Endothelial cell (in vitro differentiated cells): ENCODE measurements at places on chromosomes 16 and 17.
A peak's percentile ranks its signal among the peaks of the same experiment; 100 is the strongest.

GRCh38 chr16:56423584-56424403, 1.6 kb downstream of the AMFR start:
- DNase-seq = no peak
- peak overlapping the region; percentile 99 for H3K4me3 ChIP-seq
- peaks cover 24% of the 10 kb centered on the region for H3K4me1 ChIP-seq
- H3K27me3 ChIP-seq = no peaks in the 10 kb centered on the region

DNA sequence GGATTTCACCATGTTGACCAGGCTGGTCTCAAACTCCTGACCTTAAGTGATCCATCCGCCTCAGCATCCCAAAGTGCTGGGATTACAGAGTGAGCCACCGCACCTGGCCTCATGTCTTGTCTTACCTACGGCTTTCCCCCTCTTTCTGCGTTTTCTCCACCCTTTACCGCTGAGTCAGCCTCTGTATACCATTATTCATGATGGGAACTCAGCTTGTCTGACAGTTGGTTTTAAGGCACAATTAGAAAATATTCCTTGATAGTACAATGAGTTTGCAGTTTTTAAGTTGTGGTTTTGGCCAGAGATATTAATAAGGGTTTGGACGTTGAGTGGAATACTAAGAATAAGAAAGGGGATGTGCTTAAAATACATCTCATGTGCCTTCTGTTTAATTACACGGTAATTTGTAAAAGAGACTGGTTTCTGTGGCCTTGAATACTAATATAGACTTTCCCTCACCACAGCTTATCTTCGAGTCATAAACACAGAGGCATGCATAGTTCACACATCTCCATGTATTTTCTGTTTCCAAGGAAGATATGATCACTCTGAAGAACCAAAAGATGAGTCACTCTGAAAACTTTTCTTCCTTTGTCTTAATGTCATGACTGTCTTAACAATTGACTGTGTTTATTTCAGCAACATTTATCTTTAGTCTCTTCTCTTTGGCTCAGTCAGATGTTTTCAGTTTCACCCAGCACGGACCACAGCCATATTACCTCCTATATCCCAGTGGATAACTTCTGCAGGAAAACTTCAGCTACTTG, 54.4 kb downstream of the PITPNC1 start:
- H3K4me1 ChIP-seq = peaks cover 26% of the 10 kb centered on the region
- H3K27me3 ChIP-seq = peaks cover 3% of the 10 kb centered on the region
- no peaks in the 10 kb centered on the region for H3K36me3 ChIP-seq

DNA sequence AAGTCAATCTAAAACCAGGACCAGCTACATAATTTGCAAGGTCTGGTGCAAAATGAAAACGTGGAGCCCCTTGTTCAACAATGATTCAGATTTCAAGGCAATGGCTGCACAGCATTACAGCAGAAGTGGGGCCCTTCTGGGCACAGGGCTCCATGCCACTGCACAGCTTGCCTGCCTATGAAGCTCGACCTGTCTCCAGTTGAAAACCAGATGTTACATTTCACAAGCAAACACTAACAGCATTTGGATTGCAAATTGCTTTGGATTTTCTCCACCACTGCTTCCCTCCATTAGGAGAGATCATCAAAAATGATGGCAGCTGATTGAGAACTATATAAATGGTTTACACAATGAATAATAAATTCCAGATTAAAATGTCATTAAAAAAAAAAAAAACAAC, 551.4 kb upstream of the ZFHX3 start:
- no peak overlapping the region for H3K4me3 ChIP-seq
- H3K4me1 ChIP-seq = no peaks in the 10 kb centered on the region
- no peaks in the 10 kb centered on the region for H3K36me3 ChIP-seq
- no peaks in the 10 kb centered on the region for H3K27me3 ChIP-seq
- H3K27ac ChIP-seq = no peak overlapping the region

DNA sequence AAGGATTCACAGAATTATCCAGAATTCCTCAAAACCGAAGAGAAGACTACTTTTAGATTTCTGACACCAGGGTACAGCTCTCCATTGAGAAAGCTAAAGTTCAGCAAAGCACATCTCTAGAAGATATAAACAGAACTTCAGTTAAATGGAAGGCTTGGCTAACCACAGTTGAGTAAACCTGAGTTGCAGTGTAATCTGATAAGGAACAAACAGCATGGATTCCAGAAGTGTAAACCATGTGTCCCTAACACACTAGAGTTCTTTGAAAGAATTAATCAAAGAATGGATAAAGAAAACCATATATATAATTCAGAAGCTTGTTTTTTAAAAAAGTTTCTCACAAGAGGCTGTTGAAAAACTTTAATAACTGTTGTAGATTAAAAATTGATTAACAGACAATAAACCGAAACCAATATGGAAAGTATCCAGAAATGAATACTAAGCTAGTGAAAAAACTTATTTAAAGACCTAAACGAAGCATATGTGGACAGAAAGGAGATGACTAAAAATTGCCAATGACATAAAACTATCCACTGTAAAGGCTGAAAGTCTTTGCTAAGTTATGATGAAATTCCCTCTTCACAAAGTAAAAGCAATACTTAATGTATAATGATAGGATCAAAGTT, 4.3 kb downstream of the RNF43 start:
- no peak overlapping the region for H3K4me3 ChIP-seq
- H3K27ac ChIP-seq = no peak overlapping the region
- DNase-seq = no peak
- no peaks in the 10 kb centered on the region for H3K27me3 ChIP-seq
- H3K4me1 ChIP-seq = peaks cover 3% of the 10 kb centered on the region

- H3K4me3 ChIP-seq = peak overlapping the region; percentile 42
- H3K36me3 ChIP-seq = peaks cover 25% of the 10 kb centered on the region
- no peaks in the 10 kb centered on the region for H3K4me1 ChIP-seq
- H3K27ac ChIP-seq = peak overlapping the region; percentile 42
- peaks cover 5% of the 10 kb centered on the region for H3K27me3 ChIP-seq
- peak; percentile 95 for DNase-seq
Observed at GRCh38 chr17:2416010-2416734, 15.3 kb upstream of the MNT start.

DNA sequence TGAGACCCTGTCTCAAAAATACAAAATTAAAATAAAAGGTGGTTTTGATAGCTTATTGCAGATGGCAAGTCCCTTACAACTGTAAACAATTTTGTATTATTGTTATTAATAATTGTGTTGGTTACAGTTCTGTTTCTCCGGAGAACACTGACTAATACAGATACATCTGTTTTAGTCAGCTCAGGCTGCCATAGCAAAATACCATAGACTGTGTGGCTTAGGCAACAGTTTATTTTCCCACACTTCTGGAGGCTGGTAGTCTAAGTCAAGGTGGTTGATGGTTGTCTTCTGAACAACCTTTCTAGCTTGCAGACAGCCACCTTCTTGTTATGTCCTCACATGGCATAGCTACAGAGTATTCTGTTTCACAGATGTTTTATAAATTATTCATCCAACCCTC, 14.2 kb upstream of the IL21R start:
- no peak for DNase-seq
- no peaks in the 10 kb centered on the region for H3K27me3 ChIP-seq
- no peaks in the 10 kb centered on the region for H3K36me3 ChIP-seq

DNA sequence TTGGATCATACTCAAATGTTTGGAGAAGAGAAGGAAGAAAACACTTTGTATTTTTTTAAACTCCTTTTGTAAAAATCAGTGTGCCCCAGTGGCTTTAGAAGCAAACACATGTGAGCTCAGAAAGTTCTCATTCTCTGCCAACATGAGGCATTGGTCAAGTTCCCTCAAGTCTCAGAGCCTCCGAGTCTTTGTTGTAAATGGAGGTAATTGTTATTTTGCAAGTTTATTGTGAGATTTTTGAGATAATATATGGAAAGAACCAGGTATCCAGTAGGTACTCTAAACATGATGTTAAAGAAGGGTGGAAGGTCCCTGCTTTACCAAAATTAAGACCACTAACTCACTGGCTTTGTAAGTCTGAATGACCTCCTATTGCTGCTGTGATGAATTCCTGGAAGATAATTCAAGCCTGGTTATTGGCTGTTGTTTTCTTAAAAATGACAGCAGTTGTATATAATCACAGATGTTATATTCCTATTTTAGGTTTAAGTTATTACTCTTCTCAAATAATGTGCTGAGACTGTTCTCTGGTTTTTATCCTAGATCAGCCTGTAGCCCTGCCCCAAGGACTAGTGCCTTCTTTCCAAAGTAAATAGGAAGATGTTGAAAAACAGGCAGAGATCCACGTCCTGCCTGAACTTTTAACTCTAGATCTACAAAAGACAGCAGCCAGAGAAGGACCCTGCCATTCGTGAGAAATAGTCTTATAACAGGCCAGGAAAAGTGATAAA, 2.4 kb downstream of the HLF start:
- peaks cover 10% of the 10 kb centered on the region for H3K27me3 ChIP-seq
- no peaks in the 10 kb centered on the region for H3K36me3 ChIP-seq
- H3K4me1 ChIP-seq = peaks cover 7% of the 10 kb centered on the region
- H3K27ac ChIP-seq = no peak overlapping the region

GRCh38 chr16:50709061-50709684, 15.8 kb downstream of the NOD2 start:
- peak overlapping the region; percentile 27 for H3K27ac ChIP-seq
- H3K27me3 ChIP-seq = peaks cover 8% of the 10 kb centered on the region
- DNase-seq = no peak
- H3K4me3 ChIP-seq = peak overlapping the region; percentile 49
- peaks cover 30% of the 10 kb centered on the region for H3K4me1 ChIP-seq
- H3K36me3 ChIP-seq = peaks cover 13% of the 10 kb centered on the region

DNA sequence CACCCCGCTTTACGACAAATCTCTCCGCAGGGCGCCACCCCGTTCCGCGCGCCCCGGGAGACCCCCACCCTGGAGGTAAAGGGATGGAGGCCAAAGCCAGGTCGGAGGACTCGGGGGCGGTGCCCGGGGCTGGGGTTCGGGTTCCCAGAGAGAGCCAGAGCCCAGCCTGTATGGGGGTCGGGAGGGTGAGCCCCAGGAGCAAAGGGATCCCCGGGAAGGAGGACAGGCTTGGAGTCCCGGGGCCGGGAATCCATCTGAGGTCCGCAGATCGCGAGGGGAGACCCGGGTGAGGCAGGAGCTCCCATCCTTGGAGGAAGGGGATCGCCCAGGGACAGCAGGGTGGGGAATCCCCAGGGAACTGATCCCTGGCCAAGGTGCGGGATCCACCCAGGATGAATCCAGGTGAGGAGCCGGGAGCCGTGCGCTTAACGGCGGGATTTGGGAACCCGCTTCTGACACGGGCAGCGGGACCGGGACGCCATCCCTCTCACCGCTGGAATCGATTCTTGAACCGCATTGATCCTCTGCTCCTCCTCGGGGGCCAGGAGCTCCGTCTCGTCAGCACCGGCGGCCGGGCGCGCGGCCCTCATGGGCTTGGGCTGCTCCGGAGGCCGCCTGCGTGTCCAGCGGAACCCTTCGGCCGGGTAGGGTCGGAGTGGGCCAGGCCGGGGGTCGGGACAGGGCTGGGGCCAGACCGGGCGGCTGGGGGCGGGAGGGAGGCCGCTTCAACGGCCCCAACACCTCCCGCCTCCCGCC, at the start of gene MMD:
Gene MMD, minus strand, starts transcription at position 657 of the 756 bp plus-strand sequence. Its CDS starts 140 bp downstream, at position 517.
- peak within 1 kb of the TSS; percentile 81 for H3K27ac ChIP-seq
- H3K4me3 ChIP-seq = peak within 1 kb of the TSS; percentile 93
- peaks cover 4% of the 10 kb centered on the region for H3K27me3 ChIP-seq
- peaks cover 20% of the 10 kb centered on the region for H3K4me1 ChIP-seq
- peaks cover 3% of the 10 kb centered on the region for H3K36me3 ChIP-seq
- peak; percentile 31 for DNase-seq

- peaks cover 19% of the 10 kb centered on the region for H3K4me1 ChIP-seq
- no peak overlapping the region for H3K27ac ChIP-seq
Observed at GRCh38 chr17:62876673-62877405, 68.7 kb upstream of the MARCHF10 start.

DNA sequence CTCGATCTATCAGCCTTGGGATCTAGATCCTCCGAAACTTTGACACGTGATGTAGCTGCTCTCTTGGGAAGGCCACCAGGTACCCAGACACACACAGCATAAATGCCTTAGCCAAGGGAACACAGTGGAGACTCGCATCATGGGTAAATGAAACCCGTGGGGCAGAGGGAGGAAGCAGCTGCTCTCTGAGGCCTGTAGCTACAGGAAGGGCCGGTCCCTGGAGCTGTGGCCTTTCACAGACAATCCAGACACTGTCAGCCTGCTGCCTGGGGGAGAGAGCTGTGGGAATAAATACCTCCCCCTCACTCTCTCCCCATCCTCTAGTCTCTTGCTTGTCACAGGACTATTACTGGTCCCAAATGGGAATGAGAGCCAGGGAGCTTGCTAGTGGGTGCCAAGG, 351.2 kb downstream of the UTP18 start:
- no peak overlapping the region for H3K4me3 ChIP-seq
- no peak overlapping the region for H3K27ac ChIP-seq
- peak; percentile 17 for DNase-seq

GRCh38 chr16:17939122-17939536, 397.4 kb downstream of the NPIPA8 start:
- H3K27me3 ChIP-seq = peaks cover 2% of the 10 kb centered on the region
- no peak overlapping the region for H3K4me3 ChIP-seq

- no peak overlapping the region for H3K4me3 ChIP-seq
- no peak for DNase-seq
- no peaks in the 10 kb centered on the region for H3K27me3 ChIP-seq
- no peaks in the 10 kb centered on the region for H3K36me3 ChIP-seq
- H3K27ac ChIP-seq = no peak overlapping the region
- H3K4me1 ChIP-seq = no peaks in the 10 kb centered on the region
Observed at GRCh38 chr16:22397931-22398330, 23.5 kb upstream of the CDR2 start.

DNA sequence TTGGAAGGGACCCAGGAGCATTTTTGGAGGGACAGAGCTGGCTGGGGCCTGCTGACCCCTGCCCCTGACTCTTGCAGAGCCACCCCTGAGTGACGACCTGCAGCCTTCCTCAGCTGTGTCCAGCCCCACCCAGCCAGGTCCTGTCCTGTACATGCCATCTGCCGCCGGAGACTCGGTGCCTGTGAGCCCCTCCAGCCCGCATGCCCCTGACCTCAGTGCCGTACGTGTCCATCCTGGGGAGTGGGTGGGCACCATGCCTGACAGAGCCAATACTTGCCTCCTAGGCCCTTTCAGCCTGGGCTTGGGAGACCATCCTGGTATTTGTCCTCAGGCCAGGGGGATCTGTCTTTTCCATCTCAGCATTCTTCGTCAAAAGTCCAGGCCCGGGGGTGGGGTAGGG, 27.5 kb downstream of the UNC13D start:
- H3K4me1 ChIP-seq = no peaks in the 10 kb centered on the region
- no peak overlapping the region for H3K4me3 ChIP-seq
- no peak for DNase-seq

DNA sequence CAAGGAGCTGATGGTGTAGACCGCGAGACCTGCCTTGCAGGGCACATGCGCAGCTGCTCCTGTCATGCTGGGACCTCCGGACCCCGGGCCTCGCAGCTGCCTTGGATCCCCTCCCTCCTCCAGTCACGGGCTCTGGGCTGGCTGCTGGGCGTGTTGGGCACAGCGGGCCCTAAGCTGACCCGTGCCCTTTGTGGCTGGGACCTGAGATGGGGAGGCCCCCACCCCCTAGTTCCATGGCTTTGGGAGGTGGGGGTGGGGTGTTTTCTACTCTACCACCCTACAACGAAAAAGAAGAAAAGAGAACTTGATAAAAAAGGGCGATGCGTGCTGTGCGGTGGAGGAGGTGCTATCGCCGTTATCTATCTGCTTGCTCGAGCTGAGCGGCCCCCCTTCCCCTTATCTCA, 14.5 kb downstream of the ZFPM1 start:
- no peak overlapping the region for H3K27ac ChIP-seq
- H3K27me3 ChIP-seq = no peaks in the 10 kb centered on the region
- no peaks in the 10 kb centered on the region for H3K4me1 ChIP-seq
- H3K4me3 ChIP-seq = no peak overlapping the region
